ENCODE measurements at places on chromosomes 6 and 20.

DNA sequence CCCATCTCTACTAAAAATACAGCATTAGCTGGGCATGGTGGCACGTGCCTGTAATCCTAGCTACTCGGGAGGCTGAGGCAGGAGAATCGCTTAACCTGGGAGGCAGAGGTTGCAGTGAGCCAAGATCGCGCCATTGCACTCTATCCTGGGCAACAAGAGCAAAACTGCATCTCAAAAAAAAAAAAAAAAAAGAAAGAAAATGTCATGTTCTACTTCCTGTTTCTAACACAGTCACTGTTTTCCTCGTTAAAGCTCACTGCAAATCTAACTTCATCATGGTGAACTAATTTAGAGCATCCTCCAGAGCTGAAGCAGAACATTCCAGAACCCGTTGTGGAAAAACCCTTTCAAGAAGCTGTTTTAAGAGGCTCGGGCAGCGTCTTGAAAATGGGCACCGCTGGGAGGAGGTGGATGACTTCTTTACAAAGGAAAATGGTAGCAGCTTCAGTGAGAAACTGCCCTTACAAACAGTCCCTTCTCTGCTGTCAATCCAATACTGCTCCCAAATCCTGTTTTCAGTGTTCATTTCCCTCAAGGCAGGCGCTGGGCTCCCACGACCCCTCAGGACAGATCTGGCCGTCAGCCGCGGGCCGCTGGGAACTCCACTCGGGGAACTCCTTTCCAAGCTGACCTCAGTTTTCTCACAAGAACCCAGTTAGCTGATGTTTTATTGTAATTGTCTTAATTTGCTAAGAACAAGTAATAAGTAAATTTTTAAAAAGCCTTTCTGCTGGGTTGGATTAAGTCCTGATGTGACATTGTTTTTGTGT is 12.5 kb downstream of the CTSZ start:
- DNase-seq: no peak

GRCh38 chr6:133989525-133989924 is 36.5 kb downstream of the TBPL1 start:
- no peak for DNase-seq

- DNase-seq: no peak
Measured at GRCh38 chr6:125868678-125869395, 78.1 kb downstream of the NCOA7 start.

- DNase-seq: no peak
Measured at GRCh38 chr20:40497899-40498691, 190.9 kb downstream of the MAFB start.

GRCh38 chr20:14148042-14148441 is 152.7 kb downstream of the MACROD2 start:
- DNase-seq: no peak

DNA sequence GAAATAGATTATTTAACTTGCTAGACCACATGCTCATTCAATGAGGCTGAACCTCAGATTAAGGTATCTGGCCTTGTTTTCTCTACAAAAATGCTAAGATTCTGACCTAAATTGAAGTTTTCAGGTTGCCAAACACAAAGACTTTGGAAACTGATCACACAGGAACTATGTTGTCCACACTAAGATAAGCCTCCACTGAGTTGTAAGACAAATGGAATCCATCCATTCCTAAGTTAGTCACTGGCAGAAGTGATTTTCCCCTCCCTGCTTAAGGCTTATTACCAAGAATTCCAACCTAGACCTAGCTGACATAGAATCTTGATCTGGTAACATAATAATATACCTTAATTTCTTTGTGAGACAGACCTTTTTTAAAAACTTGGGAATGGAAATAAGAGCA is 608.1 kb downstream of the TENT5A start:
- no peak for DNase-seq

DNA sequence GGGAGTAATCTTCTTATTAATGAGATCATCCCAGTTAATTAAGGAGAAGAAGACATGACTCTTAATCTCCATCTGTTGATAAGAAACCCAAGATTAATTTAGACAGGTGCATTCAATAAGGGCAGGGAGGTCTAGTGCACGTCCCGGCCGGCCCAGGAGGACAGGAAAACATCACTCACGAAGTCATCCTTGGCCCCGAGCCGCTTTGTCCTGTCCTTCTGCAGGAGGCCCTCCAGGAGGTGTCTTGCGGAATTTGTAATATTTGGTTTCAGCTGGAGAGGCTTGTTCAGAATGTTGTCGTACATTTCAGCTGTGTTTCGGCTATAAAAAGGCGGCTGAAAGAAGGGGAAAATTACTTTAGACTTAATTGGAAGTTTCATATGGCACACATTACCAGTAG is 118.4 kb upstream of the SLC2A12 start:
- DNase-seq: no peak

- DNase-seq: no peak
Measured at GRCh38 chr6:145350928-145351327, 384.4 kb downstream of the EPM2A start.

GRCh38 chr6:12548526-12548925 is 168.0 kb upstream of the PHACTR1 start:
- no peak for DNase-seq

DNA sequence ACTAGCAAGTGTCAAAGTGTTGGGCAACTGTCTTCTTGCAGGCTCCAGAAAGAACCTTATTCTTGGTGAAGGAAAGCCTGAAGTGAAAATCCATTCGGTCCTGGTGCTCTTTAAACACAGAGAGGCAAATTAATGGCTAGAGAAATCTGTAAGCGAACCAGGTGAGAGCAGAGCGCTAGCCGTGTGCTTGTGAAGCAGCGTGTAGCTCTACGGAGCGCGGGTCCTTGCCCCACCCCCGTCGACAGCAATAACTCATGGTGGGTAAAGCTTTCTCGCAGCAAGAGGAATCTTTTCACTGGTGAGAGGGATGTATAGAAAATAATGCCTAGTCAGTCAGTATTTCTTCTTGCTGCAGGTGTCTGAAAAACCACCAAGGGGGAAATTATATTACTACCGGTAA is 37.0 kb upstream of the EMILIN3 start:
- DNase-seq: no peak

GRCh38 chr20:44335675-44336074 is 1.2 kb upstream of the R3HDML start:
- no peak for DNase-seq

GRCh38 chr6:105882121-105882803 is 203.9 kb upstream of the PRDM1 start:
- DNase-seq: no peak

DNA sequence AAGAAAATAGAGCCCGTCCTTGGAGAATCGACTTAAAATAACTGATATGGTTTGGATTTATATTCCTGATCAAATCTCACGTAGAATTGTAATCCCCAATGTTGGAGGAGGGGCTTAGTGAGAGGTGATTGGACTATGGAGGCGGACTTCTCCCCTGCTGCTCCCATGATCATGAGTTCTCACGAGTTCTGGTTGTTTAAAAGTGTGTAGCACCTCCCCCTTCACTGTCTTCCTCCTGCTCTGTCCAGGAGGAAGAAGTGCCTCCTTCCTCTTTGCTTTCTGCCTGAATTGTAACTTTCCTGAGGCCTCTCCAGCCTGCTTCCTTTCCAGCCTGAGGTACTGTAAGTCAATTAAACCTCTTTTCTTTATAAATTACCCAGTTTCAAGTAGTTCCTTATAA is 529.2 kb downstream of the HAO1 start:
- no peak for DNase-seq

DNA sequence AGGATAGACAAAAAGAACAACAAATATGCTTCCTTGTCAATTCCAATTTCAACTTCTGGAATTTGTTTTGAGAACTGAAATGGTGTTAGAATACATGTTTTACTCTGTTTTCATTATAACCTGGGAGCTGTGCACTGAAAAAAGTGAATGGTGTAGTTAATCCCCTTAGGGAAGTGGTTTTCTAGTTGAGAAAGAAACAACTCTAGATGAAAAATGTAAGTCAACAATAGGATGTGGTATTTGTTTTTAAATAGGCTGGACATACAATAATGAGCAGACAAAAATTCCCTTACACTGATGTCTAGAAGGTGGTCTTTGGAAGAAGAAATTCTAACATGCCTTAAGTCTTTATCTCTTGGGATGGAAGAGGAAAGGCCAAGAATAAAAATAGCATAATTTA is 59.9 kb upstream of the TINAG start:
- no peak for DNase-seq

- no peak for DNase-seq
Measured at GRCh38 chr6:112909781-112910180, 562.7 kb downstream of the RFPL4B start.

- no peak for DNase-seq
Measured at GRCh38 chr6:130675072-130675471, 152.1 kb upstream of the SMLR1 start.

DNA sequence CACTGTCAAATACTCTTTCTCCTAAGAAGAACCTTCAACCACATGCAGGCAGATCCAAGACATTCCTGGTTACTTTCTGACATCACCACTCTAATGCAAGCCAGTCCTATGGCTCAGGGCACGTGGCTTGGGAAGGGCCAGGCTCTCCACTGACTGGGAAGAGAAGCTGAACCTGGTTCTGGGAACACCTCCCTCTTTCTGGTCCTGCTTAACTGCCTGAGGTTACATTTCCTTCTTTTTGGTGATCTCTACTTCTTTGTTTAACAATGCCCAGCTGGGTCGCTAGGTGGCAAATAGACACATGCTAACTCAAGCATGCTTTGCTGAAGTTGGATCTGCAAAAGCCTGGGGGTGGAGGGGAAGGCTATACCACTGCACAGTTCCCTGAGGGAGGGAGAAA is 249.8 kb downstream of the GMDS start:
- DNase-seq: no peak

- no peak for DNase-seq
Measured at GRCh38 chr20:11912013-11912658, 5.6 kb upstream of the BTBD3 start.

DNA sequence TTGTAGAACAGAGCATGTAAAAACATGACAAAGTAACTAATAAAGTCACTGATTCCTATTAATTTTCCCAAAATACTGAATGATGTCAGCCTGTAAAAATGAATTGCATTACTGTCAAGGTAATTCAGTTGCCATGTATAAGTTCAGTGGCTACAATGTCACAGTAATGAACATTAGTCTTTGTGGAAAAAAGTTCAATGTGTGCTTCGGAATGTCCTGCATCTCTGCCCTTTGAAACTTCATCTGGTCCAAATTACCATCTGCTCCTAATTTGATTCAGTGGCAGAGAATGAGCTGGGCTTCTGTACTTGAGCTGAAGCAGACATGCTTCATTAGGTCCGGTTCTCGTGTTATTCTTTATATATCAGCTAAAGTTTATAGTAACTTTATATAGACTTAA is 567.4 kb downstream of the COL12A1 start:
- DNase-seq: no peak

- no peak for DNase-seq
Measured at GRCh38 chr20:61875221-61875885, 190.3 kb downstream of the TAF4 start.

DNA sequence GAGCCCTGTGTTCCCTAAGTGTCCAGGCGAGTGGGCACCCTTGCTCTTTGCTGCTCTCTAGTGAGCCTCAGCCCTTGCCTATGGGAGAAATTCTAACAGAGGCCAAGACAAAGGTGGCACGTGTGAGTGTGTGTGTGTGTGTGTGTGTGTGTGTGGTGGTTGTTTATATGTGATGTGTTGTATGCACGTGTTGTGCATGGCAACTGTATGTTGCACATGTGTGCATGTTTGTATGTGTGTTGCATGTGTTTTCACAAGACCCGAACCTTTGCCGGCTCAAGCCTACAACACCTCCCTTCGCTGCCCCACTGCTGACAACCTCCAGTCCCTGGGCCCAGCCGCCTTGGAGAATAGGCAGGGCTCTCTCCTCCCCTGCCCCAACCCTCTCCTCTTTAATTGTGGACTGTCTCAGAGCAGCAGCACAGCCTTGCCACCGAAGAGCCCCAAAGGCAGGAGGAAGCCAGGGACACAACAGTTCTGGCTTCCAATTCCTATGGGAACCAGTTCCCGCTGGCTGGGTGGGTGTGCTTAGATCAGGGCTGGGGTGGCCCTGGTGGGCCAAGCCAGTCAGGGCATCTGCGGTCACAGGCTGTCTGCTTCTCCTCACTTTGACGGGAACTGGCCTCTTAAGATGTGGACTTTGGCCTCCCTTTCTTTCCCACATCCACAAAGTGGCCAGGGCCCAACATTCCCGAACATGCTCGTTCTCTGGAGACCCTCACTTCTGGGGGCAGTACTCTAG is 2.7 kb downstream of the KCNK16 start:
- no peak for DNase-seq

DNA sequence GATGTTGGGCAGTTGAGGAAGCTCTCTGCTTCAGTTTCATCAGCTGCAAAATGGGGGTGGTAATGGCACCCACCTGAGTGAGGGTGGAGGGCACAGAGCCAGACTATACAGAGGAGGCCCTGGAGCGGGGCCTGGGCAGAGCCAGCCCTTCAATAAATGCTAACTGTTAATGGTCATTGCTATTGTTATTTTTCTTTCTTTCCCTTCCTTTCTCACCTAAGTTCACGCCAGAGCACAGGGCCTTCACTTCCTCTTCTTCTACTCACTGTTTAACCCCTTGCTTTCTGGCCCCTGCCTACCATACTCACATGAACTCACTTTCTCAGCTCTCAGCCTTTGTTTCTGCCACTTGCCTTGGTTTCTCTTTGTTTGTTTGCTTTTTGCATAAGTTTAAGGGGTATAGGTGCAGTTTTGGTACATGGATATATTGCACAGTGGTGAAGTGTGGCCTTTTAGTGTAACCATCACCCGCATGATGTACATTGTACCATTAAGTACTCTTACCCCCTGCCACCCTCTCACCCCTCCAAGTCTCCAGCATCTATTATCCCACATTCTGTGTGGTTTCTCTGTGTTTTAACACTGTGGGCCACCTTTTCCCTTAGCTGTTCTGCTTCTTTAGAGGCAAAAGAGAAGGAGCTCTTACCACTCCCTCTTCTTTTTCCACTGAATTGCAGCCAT is 7.5 kb upstream of the RREB1 start:
- DNase-seq: no peak

- DNase-seq: no peak
Measured at GRCh38 chr6:129041563-129041962, 158.6 kb downstream of the LAMA2 start.
